ENCODE measurements at places on chromosomes 2 and 18.

DNA sequence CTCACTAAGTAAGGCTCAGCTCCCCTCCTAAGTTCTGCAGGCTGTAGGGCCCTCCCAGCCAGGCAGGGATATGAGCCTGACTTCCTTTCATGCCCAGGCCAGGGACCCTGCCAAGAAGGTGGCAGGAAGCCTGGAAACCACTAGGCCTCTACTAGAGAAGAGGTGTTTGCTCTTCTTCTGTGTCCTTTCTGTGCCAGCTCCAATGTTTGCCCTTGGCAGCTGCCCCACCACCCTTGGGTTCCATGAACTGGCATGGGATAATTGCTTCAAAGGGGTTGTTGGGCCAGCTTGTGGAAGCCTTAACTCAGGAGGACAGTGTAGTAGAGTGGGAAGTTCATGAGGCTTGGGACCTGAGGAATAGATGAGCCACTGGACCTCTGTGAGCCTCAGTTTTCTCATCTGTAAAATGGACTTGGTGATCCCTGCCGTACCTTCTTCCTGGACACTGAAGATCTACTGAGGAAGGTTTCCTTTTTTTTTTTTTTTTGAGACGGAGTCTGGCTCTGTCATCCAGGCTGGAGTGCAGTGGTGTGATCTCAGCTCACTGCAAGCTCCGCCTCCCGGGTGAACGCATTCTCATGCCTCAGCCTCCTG is 3.9 kb downstream of the SLC35F6 start:
- no peak for DNase-seq

GRCh38 chr2:6966446-6966940 is 49.3 kb downstream of the RNF144A start:
- DNase-seq: no peak

GRCh38 chr2:18525236-18525635 is 35.2 kb downstream of the RDH14 start:
- DNase-seq: no peak

DNA sequence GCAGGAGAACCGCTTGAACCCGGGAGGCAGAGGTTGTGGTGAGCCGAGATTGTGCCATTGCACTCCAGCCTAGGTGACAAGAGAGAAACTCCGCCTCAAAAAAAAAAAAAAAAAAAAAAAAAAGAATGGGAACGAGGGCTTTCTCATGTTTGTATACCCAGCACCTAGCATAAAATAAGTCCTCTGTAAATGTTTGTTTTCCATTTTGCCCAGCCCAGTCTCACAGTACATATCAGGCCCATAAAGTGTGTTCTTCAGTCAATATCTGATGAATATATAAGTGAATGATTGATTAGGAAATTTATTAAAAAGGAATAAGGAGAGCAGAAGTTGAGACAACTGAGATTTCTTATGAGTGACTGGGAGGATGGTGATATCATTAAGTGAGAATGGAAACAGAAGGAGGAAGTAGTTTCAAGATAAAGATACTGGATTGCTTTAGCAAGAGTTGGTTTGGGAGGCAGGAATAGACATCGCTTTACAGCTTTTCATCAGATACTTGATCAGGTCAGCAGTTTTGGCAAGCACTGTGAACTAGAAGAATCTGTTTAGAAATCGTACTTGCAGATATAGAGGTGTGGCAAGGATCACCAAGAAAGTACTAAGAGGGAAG is 327.5 kb downstream of the KIAA1328 start:
- no peak for DNase-seq

GRCh38 chr18:61756244-61756643 is 136.6 kb downstream of the RNF152 start:
- DNase-seq: no peak

- DNase-seq: peak; percentile 13
These were observed 14.1 kb upstream of the ZSWIM2 start for GRCh38 chr2:186862869-186863709.

DNA sequence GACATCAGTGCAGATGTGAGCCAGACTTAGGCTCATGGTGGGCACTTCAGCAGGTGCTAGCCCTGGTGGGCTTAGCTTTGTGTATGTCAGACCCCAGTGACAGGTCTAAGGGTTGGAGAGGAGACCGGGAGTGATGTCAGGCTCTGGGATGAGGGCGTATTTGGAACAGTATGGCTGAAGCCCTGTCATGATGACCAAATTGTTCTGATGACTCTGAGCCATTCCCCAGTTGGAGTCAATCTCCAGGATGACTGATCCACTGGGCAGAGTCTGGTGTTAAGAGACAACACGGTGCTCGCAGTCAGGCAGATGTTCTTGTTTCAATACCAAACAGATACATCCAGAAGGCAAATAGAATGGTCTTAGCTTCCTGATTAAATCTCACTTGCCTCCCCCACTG is 241.5 kb downstream of the SOX11 start:
- DNase-seq: no peak

- peak; percentile 75 for DNase-seq
These were observed 39.1 kb downstream of the MRPL35 start for GRCh38 chr2:86238354-86238753.

DNA sequence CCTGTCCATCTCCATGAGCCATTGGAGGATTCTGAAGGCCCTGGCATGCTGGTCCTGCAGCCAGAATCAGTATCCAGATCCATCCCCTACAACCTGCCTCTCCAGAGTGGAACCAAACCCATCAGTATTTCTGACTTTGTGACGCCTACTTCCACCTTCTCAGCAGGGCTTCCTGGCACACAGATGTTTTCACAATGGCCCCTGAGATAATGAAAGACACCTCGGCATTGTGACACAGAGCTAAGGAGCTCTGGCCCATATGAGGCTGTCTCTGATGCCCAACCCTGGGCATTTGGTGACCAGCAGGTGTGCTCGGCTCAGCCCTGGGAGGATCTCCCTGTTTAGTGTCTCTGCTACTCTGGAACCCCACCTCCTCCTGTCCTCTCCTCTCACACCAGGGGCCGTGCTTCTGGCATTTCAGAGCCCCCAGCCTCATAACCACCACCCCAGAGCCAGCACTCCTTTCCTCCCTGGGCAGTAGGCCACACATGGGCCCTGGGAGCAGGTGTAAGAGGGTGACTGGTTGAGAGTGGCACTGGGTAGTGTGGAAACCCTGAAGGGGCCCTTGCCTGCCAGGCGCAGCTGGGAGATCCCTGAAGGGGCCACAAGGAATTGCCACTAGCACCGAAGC is 38.2 kb downstream of the FOSL2 start:
- no peak for DNase-seq

Measured in GM10248 (cell line).